NCI-H2081 treated with DMSO at 0.1 percent for 48 hours (cell line): ENCODE measurements at places on chromosomes 16 and 17.

DNA sequence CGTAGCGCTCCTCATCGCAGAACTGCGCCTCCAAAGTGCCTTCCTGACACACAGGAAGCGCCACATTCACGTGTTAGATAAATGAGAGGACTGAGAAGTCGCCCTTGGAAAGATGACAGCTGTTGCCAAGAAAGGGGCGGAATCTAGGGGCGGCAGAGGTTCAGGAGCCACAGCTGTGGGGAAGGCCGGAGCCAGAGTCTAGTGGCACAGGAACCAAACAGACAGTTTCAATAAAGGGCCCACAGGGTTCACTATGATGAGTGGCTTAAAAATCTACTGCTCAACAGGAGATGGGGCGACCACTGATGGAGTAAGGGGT, 4.7 kb downstream of the FLCN start:
- no peak for DNase-seq

- no peak for DNase-seq
Measured at GRCh38 chr17:61209106-61209439, 190.6 kb upstream of the TBX2 start.

DNA sequence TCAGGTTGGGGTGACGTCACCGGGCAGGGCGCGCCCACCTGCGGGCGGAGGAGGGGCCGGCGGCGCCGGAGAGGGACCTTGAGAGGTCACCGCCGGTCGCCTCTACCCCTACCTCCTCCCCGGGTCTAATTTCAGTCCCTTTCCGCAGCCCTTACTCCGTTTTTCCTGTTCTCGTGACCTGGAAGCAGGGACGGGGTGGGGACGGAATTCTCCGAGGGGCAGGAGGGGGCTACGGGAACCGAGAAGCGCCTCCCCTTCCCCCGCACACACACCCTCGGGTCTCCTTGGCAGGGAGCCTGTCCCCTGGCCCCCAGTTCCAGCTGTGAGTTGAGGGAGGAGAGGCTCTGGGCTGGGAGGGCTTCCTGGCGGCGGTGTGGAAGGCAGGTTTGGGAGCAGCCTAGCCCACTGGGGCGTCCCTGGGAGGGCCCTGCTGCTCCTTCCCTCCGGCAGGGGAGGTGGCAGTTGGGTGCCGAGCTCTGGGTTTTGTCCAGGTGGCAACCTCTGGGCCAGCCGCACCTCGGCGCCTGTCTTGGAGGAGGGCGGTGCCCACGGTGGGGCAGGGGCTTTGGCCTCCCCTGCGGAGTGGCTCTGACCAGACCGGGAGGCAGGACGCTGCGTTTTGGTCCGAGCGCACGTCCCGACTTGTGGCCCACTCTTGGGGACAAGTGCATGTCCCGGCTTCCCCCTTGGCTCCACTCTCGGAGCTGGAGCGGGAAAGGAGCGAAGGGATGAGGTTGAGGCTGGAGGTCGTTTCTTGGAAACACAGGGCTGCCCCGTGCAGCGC, 773 bp downstream of the SYNGR3 start:
- no peak for DNase-seq

- DNase-seq: no peak
Measured at GRCh38 chr17:77929180-77929564, 29.3 kb upstream of the TNRC6C start.

DNA sequence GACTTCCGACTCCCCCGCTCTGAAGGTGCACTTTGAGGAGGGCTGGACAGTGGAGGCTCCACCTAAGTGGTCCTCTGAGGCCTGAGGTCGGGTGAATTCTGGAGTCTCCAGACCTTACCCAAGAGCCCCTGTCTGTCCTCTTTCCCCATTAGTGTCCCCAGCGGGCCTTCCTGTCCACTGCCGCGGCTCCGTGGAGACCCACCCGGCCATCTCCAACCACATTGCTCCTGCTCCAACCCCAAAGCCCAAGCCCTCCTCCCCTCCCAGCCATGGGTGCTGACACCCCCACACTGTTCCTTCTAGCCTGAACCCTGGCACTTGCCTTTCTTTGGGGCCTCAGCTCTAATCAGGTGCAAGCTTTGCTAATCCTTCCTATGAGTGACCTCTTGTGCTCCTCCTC, 283.1 kb upstream of the TNRC6C start:
- no peak for DNase-seq

DNA sequence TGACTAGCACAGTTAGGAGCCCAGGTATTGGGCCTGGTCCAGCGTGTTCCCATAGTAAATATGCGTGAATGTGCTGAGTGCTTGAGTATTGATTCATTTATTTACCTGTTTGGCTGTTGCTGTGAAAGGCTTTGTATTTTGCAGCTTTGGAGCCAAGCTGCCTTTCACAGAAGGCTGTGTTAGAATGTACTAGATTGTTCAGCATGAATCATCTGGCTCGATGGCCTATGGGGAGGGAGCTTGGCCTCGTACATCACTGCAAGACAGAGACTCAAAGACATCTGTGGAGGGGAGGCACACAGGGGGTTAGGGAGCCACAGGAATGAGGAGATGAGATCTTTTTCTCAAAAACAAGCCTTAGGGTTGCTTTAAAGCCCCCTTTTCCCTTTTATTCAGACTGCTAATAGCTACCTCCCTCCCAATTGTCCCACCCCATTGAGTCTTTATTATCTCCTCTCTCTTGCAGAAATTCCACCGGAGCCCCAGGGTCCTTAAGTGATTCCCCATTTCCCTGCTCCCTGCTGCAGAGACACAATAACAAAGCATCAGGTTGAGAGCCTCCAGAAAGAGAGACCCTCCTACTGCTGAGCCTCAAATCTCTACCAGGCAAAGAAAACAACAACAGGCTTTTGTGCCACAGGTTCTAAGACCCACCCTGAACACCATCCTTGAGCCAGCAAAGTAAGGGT, 307.2 kb downstream of the ABCC12 start:
- DNase-seq: no peak
